Uterus (tissue), 4 donors: ENCODE measurements at places on chromosomes 7 and 10. TPM values are rescaled to one million over a fixed set of nuclear protein-coding genes. Genes with fewer than 3 reads are reported as not detected.

The FBXL13 gene
- total RNA-seq, result 3.1 TPM

The OR6B1 gene
- total RNA-seq, result not detected

The CALHM1 gene
- total RNA-seq, result not detected

The TMEM196 gene
- not detected for total RNA-seq

The PON1 gene
- not detected for total RNA-seq

The SLC18A3 gene
- not detected for total RNA-seq

The WDR86 gene
- 100 TPM for total RNA-seq

The SAMD9 gene
- 12.6 TPM for total RNA-seq

The ZNF365 gene
- total RNA-seq, result 1.3 TPM

The CNPY1 gene
- not detected for total RNA-seq

The PPP1R9A gene
- total RNA-seq, result 22.4 TPM

The DOCK1 gene
- total RNA-seq, result 15.6 TPM

The IFIT1B gene
- 1.1 TPM for total RNA-seq

The GBX1 gene
- total RNA-seq, result 0.41 TPM

The PRR15 gene
- total RNA-seq, result not detected

The NPSR1 gene
- total RNA-seq, result not detected

The SCIN gene
- under 0.01 TPM for total RNA-seq

The CNPY4 gene
- total RNA-seq, result not detected

The ANKMY2 gene
- 20.0 TPM for total RNA-seq

The MMD2 gene
- total RNA-seq, result not detected

The PANK1 gene
- 25.9 TPM for total RNA-seq

The SPOCK2 gene
- total RNA-seq, result 1.8 TPM

The POLR2J3 gene
- 0.77 TPM for total RNA-seq

The DYNC1I1 gene
- 17.9 TPM for total RNA-seq

The HMX2 gene
- total RNA-seq, result not detected

The ZP3 gene
- total RNA-seq, result 5.9 TPM

The HECW1 gene
- not detected for total RNA-seq

The HOXA13 gene
- total RNA-seq, result 1.5 TPM

The TAS2R41 gene
- not detected for total RNA-seq
